Karpas-422 (cell line): ENCODE measurements at places on chromosomes 5 and 9.

DNA sequence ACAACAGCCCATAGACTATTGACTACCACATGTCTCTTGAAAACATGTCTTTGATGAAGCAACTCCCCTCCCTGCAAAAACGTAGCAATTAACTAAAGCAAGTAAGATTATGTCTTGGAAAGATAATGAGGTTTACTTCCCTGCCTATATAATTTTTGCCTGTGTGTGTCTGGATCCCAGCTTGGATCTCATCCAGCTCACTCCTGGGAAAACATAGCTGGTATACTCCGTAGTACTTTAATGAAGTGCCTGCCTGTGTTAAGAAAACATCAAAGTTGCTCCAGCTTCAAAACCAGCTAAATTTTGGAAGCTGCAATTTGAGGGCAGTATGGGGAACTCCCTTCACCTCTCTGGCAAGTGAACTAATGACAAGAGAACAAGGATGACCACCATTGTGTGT is 182.6 kb upstream of the C9orf72 start:
- no peak overlapping the region for H3K4me3 ChIP-seq
- H3K36me3 ChIP-seq: no peaks in the 10 kb centered on the region
- no peak overlapping the region for H3K27ac ChIP-seq
- DNase-seq: no peak

DNA sequence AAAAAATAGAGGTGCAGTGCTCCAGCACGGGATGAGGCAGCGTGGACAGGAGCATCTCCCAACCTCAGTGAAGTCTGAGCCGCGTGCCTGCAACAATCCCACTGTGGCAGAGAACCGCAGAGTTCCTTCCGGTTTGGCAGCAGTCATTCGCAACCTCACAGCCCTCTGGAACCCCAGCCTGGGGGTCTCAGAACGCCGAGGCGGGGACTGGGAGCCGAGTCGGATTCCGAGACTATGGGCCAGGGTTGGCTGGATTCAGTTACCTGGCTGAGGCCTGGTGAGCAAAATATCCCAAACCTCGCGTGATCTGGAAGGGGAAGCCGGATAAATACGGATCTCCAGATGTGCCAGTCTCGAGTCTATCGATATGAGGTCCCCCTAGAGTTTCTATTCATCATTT is 27.0 kb downstream of the CDKN2A start:
- peaks cover 43% of the 10 kb centered on the region for H3K36me3 ChIP-seq
- no peaks in the 10 kb centered on the region for H3K4me1 ChIP-seq
- DNase-seq: no peak
- H3K4me3 ChIP-seq: no peak overlapping the region
- H3K27me3 ChIP-seq: no peaks in the 10 kb centered on the region

DNA sequence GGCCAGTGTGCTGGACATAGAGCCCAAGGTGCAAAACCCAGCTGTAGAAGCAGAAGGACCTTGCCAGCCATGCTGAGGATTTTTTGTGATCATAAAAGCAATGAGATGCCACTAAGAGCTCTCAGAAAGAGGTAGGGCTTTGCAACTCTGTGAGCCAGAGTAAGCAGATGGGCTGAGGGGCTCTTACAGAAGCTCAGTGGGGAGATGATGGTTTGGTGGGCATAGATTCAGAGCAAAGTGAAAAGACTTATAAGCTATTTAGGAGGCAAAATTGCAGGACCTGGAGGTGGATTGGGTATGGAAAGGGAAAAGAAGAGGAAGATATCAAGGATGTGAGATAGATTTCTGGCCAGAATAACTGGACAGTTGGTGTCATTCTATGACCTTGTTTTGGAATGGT is 302.0 kb downstream of the NTRK2 start:
- H3K36me3 ChIP-seq: no peaks in the 10 kb centered on the region
- H3K27ac ChIP-seq: no peak overlapping the region

DNA sequence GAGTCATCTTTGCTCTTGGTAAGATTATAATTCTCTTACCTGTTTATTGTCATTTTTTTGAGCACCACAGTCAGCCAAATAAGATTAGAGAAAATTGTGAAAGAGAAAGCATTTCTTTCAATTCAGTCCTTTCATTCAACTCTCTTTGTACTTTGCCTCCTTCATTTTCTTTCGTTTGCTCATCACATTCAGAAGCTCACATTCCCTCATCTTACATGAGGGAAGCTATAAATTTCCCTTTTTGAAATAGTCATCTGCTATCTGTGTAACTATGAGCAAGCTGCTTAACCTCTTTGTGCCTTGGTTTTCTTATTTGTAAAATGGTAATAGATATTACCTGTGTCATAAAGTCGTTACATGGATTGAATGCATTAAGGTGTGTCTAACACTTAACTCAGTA is 41.4 kb downstream of the PAM start:
- no peaks in the 10 kb centered on the region for H3K27me3 ChIP-seq
- no peaks in the 10 kb centered on the region for H3K4me1 ChIP-seq
- H3K4me3 ChIP-seq: no peak overlapping the region
- H3K27ac ChIP-seq: no peak overlapping the region
- no peak for DNase-seq

- no peak for DNase-seq
- no peaks in the 10 kb centered on the region for H3K36me3 ChIP-seq
- no peak overlapping the region for H3K4me3 ChIP-seq
- H3K27me3 ChIP-seq: peaks cover 3% of the 10 kb centered on the region; the same call in 1 of the 2 replicates
- no peaks in the 10 kb centered on the region for H3K4me1 ChIP-seq
Measured at GRCh38 chr9:107504585-107505455, 15.3 kb upstream of the KLF4 start.

DNA sequence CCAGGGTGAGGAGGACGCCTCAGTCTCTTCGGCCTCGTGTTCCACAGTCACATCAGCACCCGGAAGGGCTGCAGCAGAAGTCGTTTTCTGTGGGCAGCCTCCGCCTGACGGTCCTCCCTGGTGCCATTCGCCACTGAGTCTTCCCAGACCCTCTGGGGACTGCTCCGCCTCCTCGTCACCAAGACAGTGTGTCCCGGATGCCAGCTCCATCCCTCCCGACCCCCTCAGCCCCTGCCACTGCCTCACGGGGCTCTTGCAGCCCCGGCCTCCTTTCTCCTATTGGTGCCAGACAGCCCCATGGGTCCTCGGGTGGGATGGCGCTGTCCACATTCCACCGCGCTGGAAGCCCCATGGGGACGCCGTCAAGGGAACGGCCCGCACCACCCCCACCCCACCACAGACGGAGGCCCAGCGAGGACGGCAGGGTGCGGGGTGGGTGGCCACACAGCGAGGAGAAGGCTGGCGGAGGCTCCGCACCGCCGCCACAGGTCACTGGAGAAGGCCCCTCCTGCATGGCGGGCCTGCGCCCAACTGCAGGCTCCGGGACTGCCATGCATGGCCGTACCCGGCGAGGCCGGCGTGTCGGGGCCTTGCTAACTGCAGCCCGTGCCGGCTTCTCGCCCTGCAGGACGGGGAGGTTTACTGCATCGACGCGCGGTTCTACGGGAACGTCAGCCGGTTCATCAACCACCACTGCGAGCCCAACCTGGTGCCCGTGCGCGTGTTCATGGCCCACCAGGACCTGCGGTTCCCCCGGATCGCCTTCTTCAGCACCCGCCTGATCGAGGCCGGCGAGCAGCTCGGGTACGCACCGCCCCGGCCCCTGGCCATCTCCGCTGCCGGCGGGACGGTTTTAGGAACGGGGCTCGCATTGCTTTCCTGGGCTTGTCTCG is 43.6 kb upstream of the CACNA1B start:
- H3K27me3 ChIP-seq: no peaks in the 10 kb centered on the region
- no peaks in the 10 kb centered on the region for H3K4me1 ChIP-seq
- no peak overlapping the region for H3K27ac ChIP-seq
- peaks cover 10% of the 10 kb centered on the region for H3K36me3 ChIP-seq

GRCh38 chr5:32206509-32207354 is 32.6 kb upstream of the GOLPH3 start:
- H3K27me3 ChIP-seq: no peaks in the 10 kb centered on the region
- H3K4me3 ChIP-seq: peak overlapping the region; percentile 17; the same call in 1 of the 2 replicates
- peaks cover 32% of the 10 kb centered on the region for H3K4me1 ChIP-seq
- DNase-seq: peak; percentile 80
- peak overlapping the region; percentile 83 for H3K27ac ChIP-seq

GRCh38 chr5:39217365-39218281 is 1.7 kb downstream of the FYB1 start:
- H3K27ac ChIP-seq: no peak overlapping the region
- peak; percentile 87 for DNase-seq
- no peak overlapping the region for H3K4me3 ChIP-seq
- H3K4me1 ChIP-seq: no peaks in the 10 kb centered on the region
- H3K36me3 ChIP-seq: no peaks in the 10 kb centered on the region

DNA sequence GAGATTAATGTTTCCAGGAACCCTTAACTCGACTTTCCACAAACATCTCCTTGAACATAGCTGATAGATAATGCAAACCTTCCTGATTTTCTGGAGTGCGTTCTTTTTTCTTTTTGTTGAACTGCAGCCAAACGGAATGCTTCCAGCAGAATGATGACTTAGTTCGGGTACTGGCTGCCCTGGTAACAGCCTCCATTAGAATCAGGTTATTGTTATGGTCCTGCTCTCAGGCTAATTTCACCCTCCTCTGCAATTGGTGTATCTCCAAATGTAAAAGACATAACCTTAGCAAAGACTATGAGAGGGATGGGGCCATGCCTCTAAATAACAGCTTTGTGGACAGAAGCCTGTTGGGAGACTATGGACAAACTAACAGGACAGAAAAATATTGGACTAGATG is 116.5 kb downstream of the PDE4D start:
- H3K27me3 ChIP-seq: no peaks in the 10 kb centered on the region
- H3K4me3 ChIP-seq: no peak overlapping the region
- no peak overlapping the region for H3K27ac ChIP-seq
- DNase-seq: no peak
- no peaks in the 10 kb centered on the region for H3K36me3 ChIP-seq
- no peaks in the 10 kb centered on the region for H3K4me1 ChIP-seq

DNA sequence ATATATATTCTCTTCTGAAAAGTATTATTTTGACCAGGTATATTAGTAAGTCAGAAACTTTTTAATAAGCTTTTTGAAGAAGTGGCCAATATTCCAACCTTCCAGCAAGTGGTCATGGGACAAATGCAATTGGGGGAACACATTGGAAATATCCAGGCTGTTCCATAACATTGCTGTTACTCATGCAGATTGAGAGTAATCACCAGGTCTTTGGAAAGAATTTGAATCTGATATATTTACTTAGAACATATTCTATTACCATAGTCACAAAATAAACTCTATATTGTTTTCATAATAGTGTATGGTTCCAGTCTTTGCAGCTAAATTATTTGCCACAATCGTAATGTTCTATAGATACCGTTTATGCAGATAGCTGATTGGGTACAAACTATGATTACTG is 102.8 kb downstream of the TAF11L14 start:
- DNase-seq: no peak
- H3K27me3 ChIP-seq: no peaks in the 10 kb centered on the region
- H3K36me3 ChIP-seq: no peaks in the 10 kb centered on the region
- H3K27ac ChIP-seq: no peak overlapping the region

- H3K27me3 ChIP-seq: no peaks in the 10 kb centered on the region
- no peak overlapping the region for H3K4me3 ChIP-seq
- DNase-seq: no peak
- no peaks in the 10 kb centered on the region for H3K36me3 ChIP-seq
Measured at GRCh38 chr5:126172812-126173211, 250.4 kb upstream of the GRAMD2B start.

- H3K27ac ChIP-seq: no peak overlapping the region
- peaks cover 11% of the 10 kb centered on the region for H3K4me1 ChIP-seq
- H3K27me3 ChIP-seq: no peaks in the 10 kb centered on the region
- no peaks in the 10 kb centered on the region for H3K36me3 ChIP-seq
- DNase-seq: no peak
Measured at GRCh38 chr5:173662581-173663351, 46.3 kb upstream of the BOD1 start.

DNA sequence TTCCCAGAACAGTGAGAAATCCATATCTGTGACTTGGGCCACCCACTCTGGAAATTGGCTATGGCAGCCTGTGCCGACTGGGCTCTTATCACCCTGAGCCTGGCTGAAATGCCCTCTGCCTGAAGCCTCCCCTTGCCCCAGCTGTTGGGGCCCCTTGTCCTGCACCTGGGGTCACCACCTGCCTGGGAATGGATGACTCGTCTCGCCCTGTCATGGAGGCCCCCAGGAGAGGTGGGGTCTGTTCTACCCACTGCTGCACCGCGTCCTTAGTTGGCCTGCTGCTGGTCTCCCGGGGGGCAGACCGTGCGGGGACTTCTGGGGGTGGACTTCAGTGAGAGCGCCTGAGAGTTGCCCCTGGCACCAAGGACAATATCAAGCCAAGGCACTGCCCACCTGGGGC is 46.6 kb upstream of the COL5A1 start:
- H3K36me3 ChIP-seq: no peaks in the 10 kb centered on the region
- H3K4me3 ChIP-seq: no peak overlapping the region
- no peaks in the 10 kb centered on the region for H3K27me3 ChIP-seq

DNA sequence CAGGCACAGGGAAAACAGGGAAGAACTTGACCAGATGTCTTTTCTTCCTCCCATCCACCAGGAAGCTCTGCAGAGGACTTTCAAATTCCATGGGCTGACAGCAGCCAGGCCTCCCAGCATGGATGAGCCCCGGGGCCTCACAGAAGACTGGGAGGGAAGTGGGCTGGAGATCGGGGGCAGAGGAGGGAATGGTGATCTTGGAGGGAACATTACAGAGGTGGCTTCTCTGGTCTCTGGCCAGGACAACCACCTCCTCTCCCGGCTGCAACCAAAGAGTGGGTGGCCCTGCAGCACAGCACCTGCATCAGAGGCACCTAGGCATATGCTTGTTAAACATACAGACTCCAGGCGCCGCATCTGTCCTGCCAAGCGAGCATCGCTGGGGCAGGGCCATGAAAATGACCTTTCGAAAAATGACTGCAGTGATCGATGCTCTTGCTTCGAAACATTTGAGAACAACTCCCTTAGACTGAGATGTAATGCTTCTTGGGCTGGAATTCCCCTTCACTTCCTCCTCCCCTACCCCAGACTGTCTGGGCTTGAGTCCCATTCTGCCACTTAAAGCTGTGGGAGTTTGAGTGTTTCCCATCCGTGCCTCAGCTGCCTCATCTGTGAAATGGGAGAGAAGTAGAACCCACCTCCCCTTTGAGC is 68.7 kb upstream of the UNC5A start:
- H3K36me3 ChIP-seq: no peaks in the 10 kb centered on the region
- H3K27me3 ChIP-seq: no peaks in the 10 kb centered on the region
- no peaks in the 10 kb centered on the region for H3K4me1 ChIP-seq

GRCh38 chr9:99050292-99050911 is 54.5 kb upstream of the TGFBR1 start:
- H3K27ac ChIP-seq: no peak overlapping the region
- H3K36me3 ChIP-seq: no peaks in the 10 kb centered on the region
- no peak for DNase-seq

DNA sequence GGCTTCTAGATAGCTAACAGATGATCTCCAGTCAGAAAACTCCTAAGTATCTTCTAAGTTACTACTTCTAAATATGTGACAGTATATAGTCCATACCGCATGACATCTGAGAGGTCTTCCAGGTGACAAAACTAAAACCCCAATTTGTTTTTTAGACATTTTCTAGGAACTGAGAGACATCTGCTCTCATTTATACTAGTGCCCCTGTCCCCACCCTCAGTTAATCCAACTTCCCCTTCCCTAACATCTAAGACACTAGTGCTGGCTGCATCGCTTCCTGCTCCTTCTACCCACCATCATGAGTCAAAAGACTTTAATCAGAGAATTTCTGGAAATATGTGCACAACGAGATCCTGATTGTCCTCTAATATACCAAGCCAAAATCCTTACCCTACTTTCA is 37.9 kb downstream of the FBXW11 start:
- peak; percentile 60 for DNase-seq
- H3K4me1 ChIP-seq: peaks cover 47% of the 10 kb centered on the region
- no peaks in the 10 kb centered on the region for H3K27me3 ChIP-seq
- no peaks in the 10 kb centered on the region for H3K36me3 ChIP-seq
